ENCODE measurements at places on chromosomes 4 and X. TPM values are rescaled to one million over a fixed set of nuclear protein-coding genes. Genes with fewer than 3 reads are reported as not detected.

DNA sequence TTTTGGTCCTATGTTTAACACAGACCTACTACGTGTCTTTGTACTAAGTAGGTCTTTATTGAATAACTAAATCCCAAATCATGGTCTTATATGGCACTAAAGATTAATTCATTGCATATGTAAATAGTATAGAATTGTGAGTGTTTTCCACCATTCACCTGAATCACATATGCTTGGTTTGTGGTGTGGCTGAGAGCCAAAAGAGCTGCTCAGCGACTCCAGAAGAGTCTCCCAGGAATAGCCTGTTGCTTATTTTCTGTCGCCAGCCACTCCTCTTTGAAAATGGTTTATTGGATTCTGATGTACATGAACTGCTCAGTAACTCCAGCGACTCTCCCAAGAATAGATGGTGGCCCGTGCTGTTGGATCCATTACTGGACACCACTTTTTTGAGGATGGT, 184.5 kb downstream of the CLCN4 start:
- H3K4me3 ChIP-seq: no peak overlapping the region
- no peak for DNase-seq
- H3K36me3 ChIP-seq: no peaks in the 10 kb centered on the region
- H3K27me3 ChIP-seq: no peaks in the 10 kb centered on the region
- no peak overlapping the region for H3K27ac ChIP-seq
- H3K4me1 ChIP-seq: no peaks in the 10 kb centered on the region

DNA sequence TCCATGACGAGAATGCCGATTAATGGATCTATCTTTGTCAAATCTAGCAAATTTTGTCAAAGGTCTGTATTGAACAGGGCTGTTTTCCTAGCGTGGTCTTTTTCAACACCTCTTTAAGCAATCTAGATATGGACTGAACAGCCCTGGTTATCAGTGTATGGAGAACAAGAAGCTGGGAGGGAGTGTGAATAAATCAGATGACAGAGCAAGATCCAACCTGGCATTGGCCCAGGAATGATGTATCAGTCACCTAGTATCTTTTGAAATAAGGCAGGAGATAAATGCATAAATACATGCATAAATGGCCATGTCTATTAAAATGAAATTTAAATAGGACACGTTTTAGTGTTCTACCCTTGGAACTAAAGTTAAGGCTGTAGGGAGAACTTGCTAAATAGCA, 15.7 kb upstream of the AP1S2 start:
- H3K27me3 ChIP-seq: no peaks in the 10 kb centered on the region
- no peak overlapping the region for H3K27ac ChIP-seq
- no peak for DNase-seq
- no peaks in the 10 kb centered on the region for H3K4me1 ChIP-seq
- no peaks in the 10 kb centered on the region for H3K36me3 ChIP-seq

GRCh38 chr4:152104356-152104755, 343.5 kb upstream of the GATB start:
- no peaks in the 10 kb centered on the region for H3K27me3 ChIP-seq
- peak overlapping the region; percentile 41 for H3K27ac ChIP-seq
- no peak overlapping the region for H3K4me3 ChIP-seq
- no peak for DNase-seq
- no peaks in the 10 kb centered on the region for H3K36me3 ChIP-seq

GRCh38 chrX:42934020-42934726, 156.2 kb upstream of the PPP1R2C start:
- H3K4me1 ChIP-seq: peaks cover 19% of the 10 kb centered on the region
- peak overlapping the region; percentile 29 for H3K4me3 ChIP-seq
- H3K27ac ChIP-seq: peak overlapping the region; percentile 18
- no peaks in the 10 kb centered on the region for H3K27me3 ChIP-seq
- DNase-seq: no peak

- H3K4me1 ChIP-seq: no peaks in the 10 kb centered on the region
- H3K36me3 ChIP-seq: no peaks in the 10 kb centered on the region
- H3K27me3 ChIP-seq: no peaks in the 10 kb centered on the region
- H3K4me3 ChIP-seq: no peak overlapping the region
- no peak overlapping the region for H3K27ac ChIP-seq
Observed at GRCh38 chr4:93327346-93327745, 501.2 kb upstream of the ATOH1 start.

- DNase-seq: no peak
- no peaks in the 10 kb centered on the region for H3K36me3 ChIP-seq
- H3K4me1 ChIP-seq: peaks cover 23% of the 10 kb centered on the region
- H3K27ac ChIP-seq: no peak overlapping the region
- no peak overlapping the region for H3K4me3 ChIP-seq
Observed at GRCh38 chrX:7111518-7111917, 36.0 kb upstream of the STS start.

DNA sequence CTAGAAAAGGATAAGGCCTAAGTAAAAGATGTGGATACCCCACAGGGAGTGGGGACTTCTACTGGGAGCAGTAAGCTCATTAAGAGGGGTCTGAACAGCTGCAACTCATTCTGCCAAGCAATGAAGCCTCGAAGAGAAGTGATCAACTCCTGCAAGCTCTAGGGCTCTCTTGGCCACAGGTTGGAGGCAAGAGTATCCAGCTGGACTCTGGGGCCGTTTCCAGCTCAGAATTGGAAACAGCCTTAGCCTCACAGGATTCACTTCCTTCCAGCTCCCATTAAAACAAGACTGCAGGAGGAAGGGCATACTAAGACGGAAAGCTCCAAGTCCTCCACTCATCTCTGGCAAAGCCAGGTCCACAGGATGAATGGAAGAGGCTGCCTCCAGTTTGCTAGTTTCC, 126.3 kb downstream of the ATG4A start:
- H3K36me3 ChIP-seq: no peaks in the 10 kb centered on the region
- H3K27ac ChIP-seq: no peak overlapping the region
- H3K27me3 ChIP-seq: no peaks in the 10 kb centered on the region
- no peak for DNase-seq

- no peaks in the 10 kb centered on the region for H3K36me3 ChIP-seq
- H3K4me1 ChIP-seq: no peaks in the 10 kb centered on the region
- no peak overlapping the region for H3K4me3 ChIP-seq
- no peak overlapping the region for H3K27ac ChIP-seq
- DNase-seq: no peak
Observed at GRCh38 chrX:10167573-10167972, 10.8 kb downstream of the CLCN4 start.

GRCh38 chr4:155866177-155866576, at the start of gene ASIC5:
TSS of gene ASIC5 (minus strand) at chr4:155866277. CDS start at chr4:155866226, 51 bp downstream.
- no peak for DNase-seq
- H3K27me3 ChIP-seq: peaks cover 2% of the 10 kb centered on the region
- no peaks in the 10 kb centered on the region for H3K36me3 ChIP-seq
- no peaks in the 10 kb centered on the region for H3K4me1 ChIP-seq
- H3K27ac ChIP-seq: no peak within 1 kb of the TSS

GRCh38 chr4:64000241-64000640, 409.0 kb downstream of the TECRL start:
- no peaks in the 10 kb centered on the region for H3K27me3 ChIP-seq
- H3K4me3 ChIP-seq: no peak overlapping the region
- DNase-seq: no peak
- no peaks in the 10 kb centered on the region for H3K36me3 ChIP-seq

- H3K36me3 ChIP-seq: no peaks in the 10 kb centered on the region
- H3K27me3 ChIP-seq: no peaks in the 10 kb centered on the region
- H3K27ac ChIP-seq: no peak overlapping the region
- no peak for DNase-seq
Observed at GRCh38 chrX:22629105-22629725, 356.5 kb downstream of the CBLL2 start.

TEX13B gene
- total RNA-seq: not detected

DNA sequence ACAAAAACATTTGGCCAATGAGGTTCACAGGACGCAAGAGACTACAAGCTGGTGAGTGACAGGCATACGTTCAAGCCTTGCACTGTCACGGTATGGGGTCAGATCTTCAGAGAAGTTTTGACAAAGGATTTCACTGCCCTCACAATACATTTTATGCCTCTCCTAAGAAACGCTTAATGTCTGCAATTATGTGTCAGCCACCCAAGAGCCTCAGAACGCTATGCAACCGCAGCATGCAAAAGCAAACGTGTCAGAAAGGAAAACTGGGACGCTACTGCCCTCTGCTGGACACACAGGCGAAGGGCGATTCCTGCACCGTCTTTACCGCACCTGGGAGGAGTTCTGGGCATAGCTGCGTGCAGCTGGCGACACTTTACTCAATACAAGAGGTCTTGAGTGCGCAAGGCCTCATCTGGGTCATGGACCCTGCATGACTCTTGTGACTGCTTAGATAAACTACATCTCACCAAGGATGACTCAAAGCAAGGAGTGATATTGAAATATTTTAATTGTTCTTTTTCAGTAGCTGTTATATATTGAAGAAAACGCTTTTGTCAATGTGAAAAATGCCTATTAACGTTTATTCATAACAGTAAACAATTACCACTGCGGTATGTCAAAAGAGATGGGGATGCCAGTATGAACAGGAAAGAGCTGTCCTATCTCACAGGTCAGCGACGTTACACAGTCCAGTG, 147.6 kb upstream of the FRG1 start:
- peaks cover 9% of the 10 kb centered on the region for H3K27me3 ChIP-seq
- H3K4me1 ChIP-seq: peaks cover 2% of the 10 kb centered on the region
- H3K4me3 ChIP-seq: no peak overlapping the region
- no peaks in the 10 kb centered on the region for H3K36me3 ChIP-seq
- DNase-seq: peak; percentile 75

PABPC5 gene
- total RNA-seq: not detected

- DNase-seq: no peak
- no peaks in the 10 kb centered on the region for H3K4me1 ChIP-seq
- H3K4me3 ChIP-seq: no peak overlapping the region
- peaks cover 8% of the 10 kb centered on the region for H3K36me3 ChIP-seq
Observed at GRCh38 chr4:123113155-123113554, 190.8 kb upstream of the NUDT6 start.

PF4V1 gene
- not detected for total RNA-seq

GRCh38 chr4:56127716-56128115, 179.0 kb downstream of the CEP135 start:
- no peaks in the 10 kb centered on the region for H3K4me1 ChIP-seq
- H3K27me3 ChIP-seq: peaks cover 2% of the 10 kb centered on the region
- no peak overlapping the region for H3K4me3 ChIP-seq
- H3K27ac ChIP-seq: no peak overlapping the region
- H3K36me3 ChIP-seq: no peaks in the 10 kb centered on the region

DNA sequence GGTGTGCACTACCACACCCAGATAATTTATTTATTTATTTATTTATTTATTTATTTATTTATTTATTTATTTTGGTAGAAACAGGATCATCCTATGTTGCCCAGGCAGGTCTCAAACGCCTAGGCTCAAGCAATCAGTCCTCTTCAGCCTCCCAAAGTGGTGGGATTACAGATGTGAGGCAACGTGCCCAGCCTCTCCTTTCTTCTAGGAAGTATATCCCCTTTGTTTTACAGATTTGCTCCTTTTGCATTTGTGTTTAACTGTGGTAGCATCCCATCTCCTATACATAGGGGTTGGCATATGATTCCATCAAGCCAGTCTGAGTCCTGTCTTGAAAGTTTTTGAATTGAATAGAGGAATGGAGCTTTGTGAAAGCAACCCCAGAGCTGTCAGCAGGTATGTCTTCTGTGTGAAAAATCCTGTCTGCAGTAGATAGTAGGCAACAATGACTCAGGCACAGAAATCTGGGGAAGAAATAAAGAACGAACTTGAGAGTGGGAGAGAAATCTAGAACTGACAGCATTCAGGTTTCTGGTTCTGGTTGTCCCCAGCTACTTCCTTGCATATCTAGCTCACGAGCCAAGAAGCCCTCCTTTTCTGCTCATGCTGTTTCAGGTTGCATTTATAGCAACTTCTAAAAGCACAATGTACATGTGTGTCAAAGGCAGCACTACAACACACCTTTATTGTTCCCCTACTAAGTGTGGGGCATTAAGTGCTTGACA, 113.7 kb upstream of the LSM6 start:
- no peak for DNase-seq
- H3K27ac ChIP-seq: no peak overlapping the region
- H3K4me3 ChIP-seq: no peak overlapping the region
- peaks cover 16% of the 10 kb centered on the region for H3K27me3 ChIP-seq
- H3K4me1 ChIP-seq: no peaks in the 10 kb centered on the region
- H3K36me3 ChIP-seq: no peaks in the 10 kb centered on the region

GRCh38 chrX:97740886-97741285, 857.2 kb downstream of the RPA4 start:
- no peak overlapping the region for H3K4me3 ChIP-seq
- DNase-seq: no peak
- no peaks in the 10 kb centered on the region for H3K4me1 ChIP-seq
- no peaks in the 10 kb centered on the region for H3K27me3 ChIP-seq

GRCh38 chrX:70461026-70461425, 16.4 kb downstream of the DLG3 start:
- H3K4me1 ChIP-seq: peaks cover 9% of the 10 kb centered on the region
- H3K4me3 ChIP-seq: no peak overlapping the region
- no peak for DNase-seq
- no peak overlapping the region for H3K27ac ChIP-seq
- H3K36me3 ChIP-seq: peaks cover 3% of the 10 kb centered on the region

GRCh38 chrX:118974908-118975671, 672 bp downstream of the LONRF3 start:
- peak overlapping the region; percentile 88 for H3K27ac ChIP-seq
- peaks cover 12% of the 10 kb centered on the region for H3K4me1 ChIP-seq
- H3K4me3 ChIP-seq: peak overlapping the region; percentile 83
- peaks cover 6% of the 10 kb centered on the region for H3K27me3 ChIP-seq
- peaks cover 3% of the 10 kb centered on the region for H3K36me3 ChIP-seq
- DNase-seq: peak; percentile 59

GRCh38 chrX:9525511-9526248, 60.8 kb downstream of the TBL1X start:
- peak overlapping the region; percentile 14 for H3K4me3 ChIP-seq
- H3K27me3 ChIP-seq: no peaks in the 10 kb centered on the region
- H3K36me3 ChIP-seq: no peaks in the 10 kb centered on the region
- H3K27ac ChIP-seq: peak overlapping the region; percentile 25
- peaks cover 52% of the 10 kb centered on the region for H3K4me1 ChIP-seq

FAT4 gene
- not detected for total RNA-seq

RAI2 gene
- 0.59 TPM for total RNA-seq

DNA sequence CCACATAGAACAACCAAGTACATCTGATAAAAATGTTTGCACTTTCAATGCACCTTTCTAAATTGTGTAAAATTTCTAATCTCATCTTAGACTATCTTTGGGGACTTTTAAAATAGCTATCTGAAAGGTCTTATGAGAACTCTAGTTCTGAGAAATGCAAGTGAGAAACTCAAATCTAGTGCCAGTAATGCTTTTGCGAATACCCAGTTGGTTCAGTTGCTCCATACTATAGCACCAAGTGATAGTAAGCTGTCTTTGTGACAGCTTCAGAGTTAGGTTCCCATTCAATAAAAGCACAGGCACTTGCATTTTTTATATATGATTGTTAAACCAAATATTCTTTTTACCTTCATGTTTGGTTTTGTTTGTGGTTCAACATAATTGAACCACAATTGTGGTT, 4.5 kb upstream of the ITM2A start:
- DNase-seq: no peak
- H3K4me3 ChIP-seq: no peak overlapping the region
- H3K27ac ChIP-seq: no peak overlapping the region
- H3K36me3 ChIP-seq: peaks cover 2% of the 10 kb centered on the region
- peaks cover 35% of the 10 kb centered on the region for H3K4me1 ChIP-seq

DNA sequence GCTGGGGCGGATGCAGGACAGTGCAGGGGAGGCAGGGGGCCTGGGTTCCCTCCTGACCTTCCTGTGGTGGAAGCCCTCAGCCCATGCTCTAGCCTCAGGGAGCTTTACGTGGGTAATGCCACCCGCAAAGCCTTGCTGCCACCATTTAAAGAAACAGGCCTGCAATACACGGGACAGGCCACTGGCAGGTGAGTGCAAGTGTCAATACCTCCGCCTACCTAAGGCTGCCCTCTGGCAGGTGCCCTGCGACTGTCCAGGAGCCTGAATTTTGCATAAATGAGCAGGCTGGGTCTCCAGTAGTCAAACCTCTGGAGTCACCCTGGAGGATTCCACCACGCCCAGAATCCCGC, 5.9 kb downstream of the CRMP1 start:
- H3K27ac ChIP-seq: no peak overlapping the region
- no peak overlapping the region for H3K4me3 ChIP-seq
- no peaks in the 10 kb centered on the region for H3K36me3 ChIP-seq
- H3K4me1 ChIP-seq: no peaks in the 10 kb centered on the region

All from activated naive CD4-positive, alpha-beta T cell treated with anti-CD3 and anti-CD28 coated beads for 36 hours (primary cell).